Kidney capillary endothelial cell (primary cell): ENCODE measurements at places on chromosomes 3 and 15.

DNA sequence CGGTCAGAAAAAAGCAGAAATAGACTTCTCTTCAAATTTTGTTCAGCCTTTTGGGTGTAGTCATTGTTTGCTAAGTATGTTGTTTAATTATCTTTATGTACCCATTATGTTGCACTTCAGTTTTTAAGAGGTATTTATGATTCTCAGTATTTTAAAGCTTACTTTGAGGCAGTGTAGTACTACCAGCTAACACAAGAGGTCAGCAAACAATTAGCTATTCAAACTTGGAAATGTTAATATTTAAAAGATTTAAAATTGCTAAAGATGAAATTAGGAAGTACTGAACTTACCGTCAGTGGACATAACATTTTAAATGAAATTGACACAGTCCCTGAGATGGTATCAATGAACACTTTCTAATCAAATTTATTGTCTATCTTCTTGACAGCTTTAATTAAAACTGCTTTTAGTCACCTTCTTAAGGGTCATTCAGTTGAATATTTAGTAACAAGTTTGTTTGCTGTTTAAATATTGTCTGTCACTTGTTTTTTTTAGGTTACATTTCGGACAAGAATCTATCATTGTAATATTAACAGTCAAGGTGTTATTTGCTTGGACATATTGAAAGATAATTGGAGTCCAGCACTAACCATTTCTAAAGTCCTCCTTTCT, 28.1 kb downstream of the NKIRAS1 start:
- DNase-seq = peak; percentile 39

- peak; percentile 48 for DNase-seq
These were observed at the start of gene SLC9A9 for GRCh38 chr3:143847787-143848631. Gene SLC9A9, minus strand, starts transcription at chr3:143848468. Its CDS starts 146 bp downstream, at chr3:143848322.

GRCh38 chr3:4976109-4976508, 3.1 kb upstream of the BHLHE40 start:
- peak; percentile 55 for DNase-seq

- DNase-seq = peak; percentile 85
These were observed 18.7 kb downstream of the TMEM43 start for GRCh38 chr3:14143271-14144225.

GRCh38 chr3:120471643-120472042, 20.9 kb upstream of the FSTL1 start:
- DNase-seq = no peak

- no peak for DNase-seq
These were observed 1.5 kb downstream of the CHRNA3 start for GRCh38 chr15:78619022-78619950.

DNA sequence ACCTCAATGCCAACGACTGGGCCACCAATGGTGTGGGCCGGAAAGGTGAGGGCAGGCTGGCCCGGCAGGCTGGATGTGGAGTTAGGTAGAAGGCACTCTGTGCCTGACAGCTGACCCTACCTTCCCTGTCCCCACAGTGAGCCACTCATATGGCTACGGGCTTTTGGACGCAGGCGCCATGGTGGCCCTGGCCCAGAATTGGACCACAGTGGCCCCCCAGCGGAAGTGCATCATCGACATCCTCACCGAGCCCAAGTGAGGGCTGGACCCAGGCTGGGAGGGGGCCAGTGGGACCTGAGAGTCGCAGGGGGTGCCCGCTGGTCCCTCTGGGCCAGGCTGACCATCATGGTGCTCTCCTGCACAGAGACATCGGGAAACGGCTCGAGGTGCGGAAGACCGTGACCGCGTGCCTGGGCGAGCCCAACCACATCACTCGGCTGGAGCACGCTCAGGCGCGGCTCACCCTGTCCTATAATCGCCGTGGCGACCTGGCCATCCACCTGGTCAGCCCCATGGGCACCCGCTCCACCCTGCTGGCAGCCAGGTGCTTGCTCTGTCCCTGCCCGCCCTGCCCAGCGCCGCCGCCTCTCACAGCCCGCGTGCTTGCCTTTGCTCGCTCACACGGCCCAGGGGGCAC, 4.5 kb upstream of the FES start:
- DNase-seq = no peak

- no peak for DNase-seq
These were observed 57.5 kb upstream of the ZBED2 start for GRCh38 chr3:111652492-111653180.

- no peak for DNase-seq
These were observed 69.8 kb upstream of the SLC4A7 start for GRCh38 chr3:27553886-27554540.

DNA sequence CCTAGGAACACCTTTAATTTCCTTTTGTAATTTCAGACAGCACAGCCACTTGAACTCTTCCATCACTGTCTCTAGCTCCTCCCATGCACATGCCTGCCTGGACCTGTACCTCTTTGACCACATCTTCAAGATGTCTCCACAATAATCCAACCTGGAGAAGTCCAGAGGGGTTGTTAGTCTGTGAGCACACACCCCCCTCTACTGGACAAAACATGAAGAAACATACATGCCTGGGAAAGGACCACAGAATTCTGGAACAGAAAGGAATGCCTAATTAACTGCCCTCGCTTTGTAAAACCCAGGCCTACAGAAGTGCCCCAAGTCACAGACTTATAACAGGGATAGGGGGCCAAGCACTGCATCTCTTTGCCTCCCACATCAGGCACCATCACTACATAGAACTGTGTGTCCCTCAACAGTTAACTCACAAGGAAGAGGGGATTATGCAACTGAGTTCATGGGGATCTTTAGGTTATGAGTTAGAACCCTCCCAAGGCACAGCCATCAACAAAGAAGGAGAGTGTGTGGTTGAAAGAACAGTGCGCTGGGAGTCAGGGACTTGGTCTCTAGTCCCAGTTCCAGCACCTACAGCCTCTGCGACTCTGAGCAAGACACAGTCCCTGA, 61.7 kb downstream of the FMN1 start:
- peak; percentile 60 for DNase-seq

DNA sequence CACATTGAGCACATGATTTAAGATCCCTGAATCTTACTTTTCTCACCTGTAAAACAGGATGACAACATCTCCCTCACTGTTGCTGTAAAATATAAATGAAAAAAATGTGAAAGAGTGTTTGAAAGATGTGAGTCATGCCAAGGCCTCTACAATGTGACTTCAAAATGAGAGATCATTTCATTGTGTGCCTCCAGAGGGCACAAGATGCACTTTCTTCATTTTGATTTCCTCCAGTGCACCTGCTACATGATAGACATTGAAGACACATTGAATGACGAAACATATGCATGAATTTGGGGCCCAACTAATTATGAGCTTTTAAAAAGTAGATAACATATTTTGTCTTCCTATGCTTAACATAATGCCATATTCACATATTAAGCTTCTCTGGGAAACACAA, 170.3 kb downstream of the MOBP start:
- DNase-seq = peak; percentile 51

- no peak for DNase-seq
These were observed 28.5 kb downstream of the ACAD9 start for GRCh38 chr3:128907706-128908445.

GRCh38 chr3:190747571-190747970, 114.9 kb downstream of the GMNC start:
- no peak for DNase-seq

DNA sequence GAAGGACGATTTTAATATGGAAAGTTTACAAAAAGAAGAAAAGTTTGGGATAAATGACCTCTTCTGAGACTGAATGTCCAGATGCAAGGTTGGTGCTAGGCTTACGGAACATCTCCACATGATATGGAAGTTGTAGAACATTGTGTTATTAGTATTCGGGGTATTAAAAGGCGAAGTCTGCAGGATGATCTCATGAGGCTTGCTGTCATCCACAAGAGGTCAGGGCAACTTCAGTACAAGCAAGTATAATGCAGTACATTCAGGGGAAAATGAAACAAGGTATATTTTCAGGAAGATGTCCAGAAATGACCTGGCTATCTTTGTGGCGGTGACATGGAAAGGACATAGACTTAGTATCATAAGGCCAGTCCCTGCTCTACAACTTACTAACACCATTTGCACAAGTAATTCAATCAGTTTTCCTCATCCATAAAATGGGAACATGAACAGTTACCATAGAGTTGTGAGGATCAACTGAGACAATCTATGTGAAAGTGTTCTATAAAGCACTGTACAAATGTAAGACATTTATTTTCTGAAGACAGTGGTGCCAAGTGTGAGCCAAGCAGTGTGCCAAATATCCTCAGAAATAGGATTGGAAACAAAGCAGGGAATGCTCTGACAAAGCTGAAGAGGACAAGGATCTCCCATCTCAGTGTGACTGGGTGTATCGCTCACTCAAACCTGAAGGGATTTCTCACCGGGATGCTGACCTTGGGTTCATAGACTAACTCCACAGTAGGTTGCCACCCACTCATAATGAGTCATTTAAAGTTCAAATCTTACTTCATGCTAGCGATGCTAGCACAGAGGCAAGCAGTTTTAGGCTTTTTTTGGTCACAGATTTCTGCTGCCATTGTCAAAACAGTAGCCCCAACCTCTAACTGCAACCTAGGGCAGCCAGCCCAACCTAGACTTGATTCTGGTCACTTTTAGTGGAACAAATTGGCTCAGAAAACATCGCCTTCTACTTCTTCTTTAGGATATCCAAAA, 118.3 kb downstream of the TIGIT start:
- DNase-seq = peak; percentile 35

DNA sequence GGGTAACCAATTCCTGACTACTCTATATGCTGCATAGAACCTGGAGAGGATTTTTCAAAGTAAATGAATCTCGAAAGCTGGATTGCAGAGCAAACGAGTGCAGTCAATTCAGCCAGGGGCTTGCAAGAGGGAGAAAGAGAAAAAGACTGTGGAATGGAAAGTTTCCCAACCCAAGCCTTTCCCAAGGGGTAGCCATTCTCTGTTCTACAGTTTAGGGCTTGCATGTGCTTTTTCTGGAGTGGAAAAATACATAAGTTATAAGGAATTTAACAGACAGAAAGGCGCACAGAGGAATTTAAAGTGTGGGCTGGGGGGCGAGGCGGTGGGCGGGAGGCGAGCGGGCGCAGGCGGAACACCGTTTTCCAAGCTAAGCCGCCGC, 511 bp upstream of the RARB start:
- no peak for DNase-seq

GRCh38 chr15:51075364-51075763, 19.3 kb downstream of the TNFAIP8L3 start:
- DNase-seq = no peak

GRCh38 chr3:81154611-81155143, 606.8 kb downstream of the GBE1 start:
- no peak for DNase-seq

DNA sequence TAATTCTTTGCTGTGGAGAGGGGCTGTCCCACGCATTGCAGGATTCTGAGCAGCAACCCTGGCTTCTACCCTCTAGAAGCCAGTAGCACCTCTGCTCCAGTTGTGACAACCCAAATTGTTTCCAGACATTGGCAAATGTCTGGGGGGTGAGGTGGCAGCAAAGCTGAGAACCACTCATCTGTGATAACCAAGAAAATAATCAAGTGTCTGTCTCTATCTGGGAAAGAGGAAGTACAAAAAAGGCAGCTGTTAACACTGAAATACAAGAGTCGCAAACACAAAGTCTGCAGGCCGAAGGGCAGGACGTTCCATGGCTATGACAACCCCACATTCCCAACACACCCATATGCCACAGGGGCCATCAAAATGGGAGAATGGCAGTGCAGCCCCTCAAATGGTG, 42.2 kb upstream of the GNB5 start:
- no peak for DNase-seq

- DNase-seq = no peak
These were observed 666.6 kb upstream of the CCDC54 start for GRCh38 chr3:106710596-106710995.
